ENCODE measurements at places on chromosomes 5 and 9.

DNA sequence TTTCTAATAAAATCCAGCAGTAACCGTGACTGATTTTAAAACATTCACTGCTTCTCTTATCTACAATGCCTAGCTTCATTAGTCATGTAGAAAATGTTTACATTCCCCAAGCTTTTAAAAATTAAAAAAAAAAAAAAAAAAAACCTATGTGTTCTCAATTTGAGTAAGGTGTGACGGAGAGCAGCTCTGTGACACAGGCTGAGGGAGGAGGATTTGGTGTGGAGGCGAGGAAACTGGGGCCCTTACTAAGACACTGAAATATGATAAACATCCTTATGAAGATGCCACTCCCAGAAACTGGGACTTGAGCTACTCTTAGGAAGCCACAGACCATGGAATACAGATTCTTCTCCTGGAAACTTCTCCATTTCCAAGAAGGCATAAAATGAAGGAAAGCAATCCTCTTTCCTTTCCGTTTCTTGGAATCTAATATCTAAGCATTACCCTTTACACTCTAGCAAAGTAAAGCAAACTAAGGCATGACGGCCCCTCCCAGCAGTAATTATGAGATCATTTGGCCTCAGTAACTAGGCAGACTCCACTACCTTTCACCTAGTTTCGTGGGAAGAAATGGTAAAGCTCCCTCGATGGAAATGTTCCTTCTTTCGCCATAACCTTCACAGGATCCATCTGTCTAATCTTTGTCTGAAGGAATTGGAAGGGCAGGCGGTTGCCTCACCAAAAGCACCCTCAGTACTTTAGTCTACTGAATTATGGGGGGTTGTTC, 23.5 kb downstream of the GRAMD2B start:
- DNase-seq = no peak

DNA sequence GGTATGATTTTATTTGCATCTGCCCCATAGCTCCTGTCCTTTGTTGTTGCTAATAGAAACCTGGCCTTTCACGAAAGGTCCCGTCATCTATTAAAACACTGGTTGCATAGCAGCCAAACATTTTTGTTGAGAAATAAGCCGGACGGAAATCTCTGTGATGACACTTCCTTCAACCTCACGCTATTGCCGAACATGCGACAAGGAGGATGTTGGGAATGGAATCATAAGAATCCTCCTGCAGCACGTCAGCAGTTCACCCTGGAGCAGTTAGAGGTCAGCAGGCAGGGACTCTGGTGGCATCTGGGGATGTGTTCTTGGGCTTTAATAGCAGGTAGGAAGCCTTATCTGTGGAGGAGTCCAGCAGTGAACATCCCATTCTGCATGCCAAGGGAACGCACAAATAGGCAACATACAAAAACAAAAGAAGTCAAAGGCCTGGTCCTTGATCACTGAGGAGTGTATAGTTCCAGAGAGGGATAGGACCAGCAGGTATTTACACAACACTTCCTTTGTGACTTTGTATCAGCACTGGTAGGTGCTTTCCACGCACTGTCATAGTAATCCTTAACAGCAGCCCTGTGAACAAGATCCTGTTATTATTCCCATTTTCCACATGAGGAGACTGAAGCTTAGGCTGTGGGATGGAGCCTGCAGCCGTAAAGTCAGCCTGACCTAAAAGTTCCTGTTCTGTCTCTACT, 33.4 kb downstream of the ARHGAP26 start:
- DNase-seq = no peak

GRCh38 chr5:43227655-43228054, 35.6 kb downstream of the NIM1K start:
- no peak for DNase-seq

DNA sequence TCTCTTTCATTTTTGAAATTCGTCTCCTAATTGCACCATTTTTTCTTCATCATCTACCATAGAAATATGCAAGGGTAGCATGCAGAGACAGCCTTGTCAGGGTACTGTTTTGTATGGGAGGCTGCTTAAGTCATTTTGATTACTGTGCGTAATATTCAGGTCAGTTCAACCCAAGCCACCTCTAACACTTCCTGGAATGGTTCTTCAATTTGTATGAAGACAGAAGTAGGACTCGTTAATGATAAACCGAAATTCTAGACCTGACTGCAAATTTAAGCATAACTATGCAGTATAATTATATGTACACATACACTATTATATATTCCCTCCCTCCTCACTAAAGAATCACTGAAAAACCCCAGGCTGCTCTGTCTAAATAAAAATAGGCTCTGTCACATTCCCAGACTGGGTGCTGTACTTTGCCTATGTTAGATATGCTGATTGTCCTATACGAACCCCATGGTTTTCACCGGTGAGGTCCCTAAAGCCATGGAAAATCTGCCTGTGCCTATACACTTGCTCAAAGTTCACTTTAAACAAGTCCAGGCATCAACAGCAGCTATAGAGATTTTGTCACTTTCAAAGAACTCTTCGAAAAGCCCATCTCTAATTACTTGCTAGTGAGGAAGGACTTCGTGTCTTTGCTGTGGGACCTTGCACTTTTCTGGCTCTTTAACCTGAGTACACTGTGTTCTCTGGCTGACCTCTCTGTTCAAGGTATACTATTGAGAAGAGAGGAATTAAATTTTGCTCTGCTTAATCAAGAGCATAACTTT, 352.1 kb upstream of the CD180 start:
- DNase-seq = no peak

- no peak for DNase-seq
Measured at GRCh38 chr5:14355391-14355790, 212.2 kb downstream of the TRIO start.

GRCh38 chr9:37913480-37914153, 9.7 kb upstream of the SLC25A51 start:
- peak; percentile 55 for DNase-seq

GRCh38 chr5:103037673-103038455, 82.1 kb downstream of the GIN1 start:
- no peak for DNase-seq

DNA sequence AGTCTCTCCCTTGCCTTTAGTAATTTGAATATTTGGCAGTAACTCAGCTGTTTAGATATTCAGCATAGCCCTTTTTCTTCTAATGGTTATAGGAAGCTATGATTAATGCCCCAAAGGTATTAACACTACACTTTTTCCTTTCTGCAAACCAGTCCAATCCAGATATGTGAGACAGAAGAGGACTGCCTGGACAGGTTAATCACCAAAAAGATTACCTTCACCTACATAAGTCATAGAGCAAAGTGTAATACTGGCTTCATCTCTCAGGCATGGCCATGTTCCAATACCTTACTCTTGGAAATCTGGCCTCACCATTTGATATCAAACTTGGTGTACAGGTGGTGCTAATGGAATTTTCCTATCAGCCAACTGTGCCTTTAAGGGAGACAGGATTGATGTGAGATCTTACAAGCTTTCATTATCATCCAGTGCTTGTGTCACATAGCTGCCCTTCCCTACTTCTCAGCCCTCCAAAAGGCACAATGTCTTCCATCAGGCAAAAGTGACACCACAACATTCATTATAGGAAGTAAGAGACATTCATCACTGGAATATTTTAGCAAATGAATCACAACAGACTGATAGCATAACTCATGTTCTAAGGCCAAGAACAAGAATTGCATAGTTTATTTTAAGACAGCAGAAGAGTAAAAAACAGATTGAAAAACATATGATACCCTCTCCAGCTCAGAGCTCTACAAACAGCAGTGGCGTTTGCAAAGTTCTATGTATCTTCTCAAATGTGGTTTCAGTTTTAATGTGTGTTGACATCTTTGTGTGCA, 91.2 kb upstream of the PAM start:
- DNase-seq = no peak

DNA sequence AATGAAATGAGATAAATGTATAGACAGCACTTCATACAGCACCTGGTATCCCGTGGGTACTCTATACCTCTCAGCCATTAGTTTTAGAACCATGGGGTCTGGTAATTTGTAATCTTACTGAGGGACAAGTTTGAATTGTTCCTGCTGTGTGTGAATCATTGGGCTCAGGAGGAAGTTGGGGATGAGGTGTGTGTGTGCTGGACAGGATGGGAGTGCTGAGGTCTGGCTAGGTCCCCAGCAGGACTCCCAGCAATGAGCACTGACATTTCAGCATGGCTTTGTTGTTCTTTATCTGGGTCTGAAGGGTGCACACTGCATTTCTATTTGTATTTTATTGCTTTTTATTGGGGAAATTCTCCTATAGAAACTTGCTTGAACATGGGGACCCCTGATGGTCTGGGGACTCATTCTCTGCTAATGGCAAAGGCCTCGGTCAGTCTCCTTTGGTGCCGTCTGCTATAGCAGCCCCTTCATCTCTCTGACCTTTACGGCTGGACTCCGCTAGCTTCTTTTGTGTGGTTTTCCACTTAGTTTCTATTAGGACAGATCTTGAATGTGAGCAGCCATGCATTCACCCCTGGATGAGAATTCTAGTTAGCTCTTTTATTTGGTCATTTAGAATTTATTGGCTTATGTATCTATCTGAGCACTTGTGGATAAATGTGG, 98.1 kb downstream of the SREK1 start:
- no peak for DNase-seq

DNA sequence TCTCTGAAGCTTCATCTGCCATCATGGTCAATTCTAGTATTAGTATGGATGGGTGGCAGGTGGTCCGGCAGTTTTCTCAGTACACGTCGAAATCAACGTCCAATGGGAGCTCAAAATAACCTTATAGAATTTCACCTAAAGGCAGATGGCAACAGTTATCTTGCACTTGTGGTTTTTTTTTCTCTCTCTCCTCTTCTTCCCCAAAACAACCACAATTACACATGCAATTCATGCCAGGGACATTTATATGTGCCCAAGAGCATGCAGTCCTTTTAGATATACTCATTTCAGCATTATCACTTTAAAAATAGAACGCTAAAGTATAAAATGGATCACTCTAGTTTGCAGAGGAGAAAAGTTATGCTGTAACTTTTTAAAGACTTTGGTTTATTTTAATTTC, 1428.9 kb upstream of the WWC1 start:
- no peak for DNase-seq

GRCh38 chr9:126375386-126375785, 48.8 kb downstream of the MVB12B start:
- no peak for DNase-seq

- no peak for DNase-seq
Measured at GRCh38 chr5:57007344-57007743, 55.4 kb upstream of the MIER3 start.

Measured in NK-92 treated with Interleukin-12 subunit alpha and Interleukin-12 subunit beta, amount 100 ng/mL, for 24 hours (cell line).